Posterior cingulate gyrus (tissue), 11 donors: ENCODE measurements at places on chromosomes 7 and 10.

GRCh38 chr7:100546129-100546925 lies 7.3 kb downstream of the AGFG2 start:
- DNase-seq: no peak

- no peak for DNase-seq
Measured at GRCh38 chr7:105454095-105454747, 65.5 kb upstream of the SRPK2 start.

DNA sequence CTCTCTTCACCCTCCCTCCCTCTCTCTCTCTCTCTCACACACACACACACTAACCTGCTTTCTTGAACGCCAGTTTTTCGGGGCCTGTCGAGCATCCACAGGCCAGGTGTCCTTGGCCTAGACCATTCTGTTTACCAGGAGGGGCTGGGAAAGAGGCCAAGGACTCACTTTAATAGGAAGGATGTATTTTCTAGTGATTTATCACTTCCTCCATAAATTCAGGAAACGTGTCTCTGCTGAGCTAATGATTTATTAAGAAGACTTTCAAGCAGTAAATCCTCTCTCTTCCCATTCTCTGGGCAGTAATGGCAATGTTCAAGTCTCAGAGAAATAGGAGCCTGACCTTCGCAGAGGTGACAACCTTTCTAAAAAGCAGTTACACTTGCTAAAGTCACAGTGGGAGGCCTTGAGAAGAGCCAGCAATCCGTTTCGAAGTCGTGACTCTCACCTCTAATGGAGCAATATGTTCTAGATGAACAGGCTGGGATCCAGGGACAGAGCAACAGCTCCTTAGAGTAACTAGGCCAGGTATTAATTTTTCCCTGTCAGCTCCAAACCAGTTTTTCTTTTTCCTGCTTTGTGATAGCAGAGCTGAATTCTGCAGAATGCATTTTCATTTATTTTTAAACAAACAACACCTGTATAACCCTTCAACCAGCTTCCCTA lies 1357.5 kb upstream of the SORCS1 start:
- DNase-seq: no peak

GRCh38 chr10:105950410-105950809 lies 1214.1 kb downstream of the SORCS1 start:
- DNase-seq: peak; percentile 12

GRCh38 chr7:19944363-19945120 lies 171.1 kb upstream of the TMEM196 start:
- no peak for DNase-seq

DNA sequence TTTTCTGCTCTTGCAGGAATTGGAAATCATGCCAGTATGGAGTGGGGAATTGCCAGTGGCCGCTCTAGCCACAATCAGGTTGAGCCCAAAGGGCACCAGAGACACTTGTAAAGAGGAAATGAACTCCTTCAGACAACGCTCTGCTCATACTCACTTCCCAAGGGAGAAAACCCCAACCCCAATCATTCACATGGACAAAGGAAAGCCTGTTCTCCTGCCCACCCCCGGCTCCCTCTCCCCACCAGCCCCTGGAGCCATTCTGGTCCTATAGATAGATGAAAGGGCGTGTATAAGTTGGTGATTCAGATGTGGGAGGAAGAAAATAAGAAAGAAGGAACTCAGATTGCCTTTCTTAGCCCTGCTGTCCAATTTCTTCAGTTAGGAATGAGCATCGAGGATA lies 57.4 kb downstream of the GFRA1 start:
- DNase-seq: no peak

DNA sequence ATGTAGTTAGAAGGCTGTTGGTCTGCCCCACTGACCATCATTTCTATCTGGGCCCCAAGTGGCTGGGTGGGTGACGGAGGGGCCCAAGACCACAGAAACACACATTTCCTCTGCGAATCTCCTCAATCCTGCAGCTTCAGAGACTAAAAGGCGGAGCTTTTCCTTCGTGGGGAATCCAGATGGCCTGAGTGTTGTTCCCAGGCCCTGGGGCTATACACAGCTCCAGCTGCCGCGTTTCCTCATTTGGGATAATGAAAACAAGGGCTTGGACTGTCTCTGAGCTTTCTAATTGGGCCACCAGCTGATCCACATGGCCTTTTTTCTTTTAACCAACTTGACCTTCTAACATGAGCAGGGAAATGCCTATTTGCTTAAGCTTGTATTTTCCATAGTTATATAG lies 339.9 kb downstream of the CXCL12 start:
- DNase-seq: no peak
